ENCODE measurements at places on chromosomes 1 and 21.
A peak's percentile ranks its signal among the peaks of the same experiment; 100 is the strongest.

DNA sequence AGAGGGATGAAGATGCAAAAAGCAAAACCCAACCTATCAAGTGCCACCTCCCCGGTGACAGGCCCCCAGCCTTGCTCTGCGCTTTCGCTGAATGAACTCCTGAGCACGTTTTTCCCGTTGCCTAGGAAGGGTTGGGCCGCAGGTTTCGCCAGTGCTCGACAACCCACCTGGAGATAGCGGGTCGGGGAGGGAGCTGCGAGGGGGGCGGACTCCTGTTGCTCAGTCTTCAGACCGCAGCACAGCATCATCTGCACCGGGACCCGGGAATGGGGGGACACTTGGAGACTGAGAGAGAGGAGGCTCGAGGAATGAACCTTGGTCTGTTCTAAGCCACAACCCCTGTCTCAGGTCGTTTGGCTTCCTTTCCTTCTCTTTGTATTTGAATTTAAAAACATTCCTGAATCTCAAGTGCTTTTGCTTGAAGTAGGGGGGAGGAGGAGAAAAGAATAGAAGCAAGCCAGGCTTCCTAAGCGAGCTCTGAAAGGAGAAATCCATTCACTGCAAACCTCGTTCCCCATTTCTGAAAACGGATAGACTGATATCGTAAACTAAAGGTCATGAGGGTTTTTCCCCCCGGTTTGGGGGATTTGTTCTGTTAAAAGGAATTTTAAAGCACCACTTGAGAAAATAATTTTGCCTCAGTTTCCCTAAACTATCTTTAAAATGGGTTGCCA is 1.2 kb downstream of the AK5 start:
- no peak for DNase-seq

DNA sequence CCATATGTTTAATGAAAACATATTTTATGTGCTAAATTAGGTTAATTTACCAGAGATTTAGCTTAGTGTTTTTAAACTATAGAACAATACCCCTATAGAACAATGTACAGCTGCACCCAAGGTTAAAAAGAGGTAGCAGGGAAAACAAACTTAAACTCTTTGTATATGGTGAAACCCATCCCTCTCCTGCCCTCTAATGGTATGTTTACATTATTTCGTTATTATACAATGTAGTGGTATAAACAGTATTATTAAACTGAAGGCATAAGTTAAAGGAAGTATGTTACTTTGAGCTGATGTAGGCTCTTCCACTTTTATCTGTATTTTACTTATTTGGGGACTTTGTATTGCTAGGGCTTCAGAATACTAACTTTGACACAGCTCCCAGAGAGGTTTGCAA is 16.7 kb upstream of the ZYG11A start:
- no peak for DNase-seq

- DNase-seq: peak; percentile 37
Measured at GRCh38 chr1:110630839-110631663, 24.9 kb upstream of the KCNA2 start.

- no peak for DNase-seq
Measured at GRCh38 chr1:119220991-119221390, 80.5 kb upstream of the WARS2 start.

DNA sequence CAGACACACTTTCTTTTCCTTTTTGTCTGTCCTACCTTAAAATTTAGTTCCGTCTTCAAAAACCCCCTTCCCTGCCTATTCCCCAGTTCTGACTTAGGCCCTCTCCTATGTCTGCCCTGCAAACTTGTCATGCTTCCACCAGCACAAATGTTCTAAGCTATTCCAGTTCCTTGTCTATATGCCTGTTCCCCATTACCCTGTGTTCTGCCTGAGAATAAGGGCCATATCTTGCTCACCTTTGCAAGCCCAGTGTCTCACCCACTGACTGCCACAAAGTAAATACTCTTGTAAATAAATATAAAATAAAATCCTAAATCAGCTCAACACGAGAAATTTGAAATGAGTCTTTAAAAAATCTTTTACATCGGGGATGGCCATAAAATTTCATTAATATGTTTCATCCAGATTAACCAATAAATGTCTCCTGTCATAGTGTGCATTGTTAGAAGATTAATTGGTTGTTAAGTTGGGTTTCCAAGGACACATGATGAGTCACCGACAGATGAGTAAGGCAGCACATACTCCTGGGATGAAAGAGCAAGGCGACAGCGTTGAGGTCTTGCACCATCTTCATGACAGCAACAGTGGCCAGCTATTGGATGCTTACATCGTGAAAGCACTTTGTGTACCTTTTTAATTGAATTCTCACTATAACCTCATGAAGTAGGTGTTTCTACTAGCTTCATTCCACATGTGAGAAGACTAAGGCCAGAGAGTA is 92.6 kb upstream of the NGF start:
- DNase-seq: no peak

DNA sequence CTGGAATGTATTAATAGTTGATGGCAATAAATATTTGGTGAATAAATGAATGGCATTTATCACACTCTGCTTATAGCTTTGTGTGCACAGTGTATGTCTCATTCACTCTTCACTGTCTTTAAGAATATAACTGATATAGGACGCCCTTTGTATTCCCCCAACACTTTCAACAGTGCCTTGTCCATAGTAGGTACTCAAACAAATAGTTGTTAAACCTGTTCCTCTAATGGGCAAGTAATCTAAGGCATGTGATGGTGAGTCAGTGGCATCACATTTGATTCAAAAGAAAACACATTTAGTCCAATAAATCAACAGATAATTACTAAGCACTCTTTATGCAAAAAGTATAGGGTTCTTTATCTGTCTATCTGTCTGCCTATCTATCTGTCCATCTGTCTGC is 11.2 kb upstream of the RXRG start:
- DNase-seq: no peak

DNA sequence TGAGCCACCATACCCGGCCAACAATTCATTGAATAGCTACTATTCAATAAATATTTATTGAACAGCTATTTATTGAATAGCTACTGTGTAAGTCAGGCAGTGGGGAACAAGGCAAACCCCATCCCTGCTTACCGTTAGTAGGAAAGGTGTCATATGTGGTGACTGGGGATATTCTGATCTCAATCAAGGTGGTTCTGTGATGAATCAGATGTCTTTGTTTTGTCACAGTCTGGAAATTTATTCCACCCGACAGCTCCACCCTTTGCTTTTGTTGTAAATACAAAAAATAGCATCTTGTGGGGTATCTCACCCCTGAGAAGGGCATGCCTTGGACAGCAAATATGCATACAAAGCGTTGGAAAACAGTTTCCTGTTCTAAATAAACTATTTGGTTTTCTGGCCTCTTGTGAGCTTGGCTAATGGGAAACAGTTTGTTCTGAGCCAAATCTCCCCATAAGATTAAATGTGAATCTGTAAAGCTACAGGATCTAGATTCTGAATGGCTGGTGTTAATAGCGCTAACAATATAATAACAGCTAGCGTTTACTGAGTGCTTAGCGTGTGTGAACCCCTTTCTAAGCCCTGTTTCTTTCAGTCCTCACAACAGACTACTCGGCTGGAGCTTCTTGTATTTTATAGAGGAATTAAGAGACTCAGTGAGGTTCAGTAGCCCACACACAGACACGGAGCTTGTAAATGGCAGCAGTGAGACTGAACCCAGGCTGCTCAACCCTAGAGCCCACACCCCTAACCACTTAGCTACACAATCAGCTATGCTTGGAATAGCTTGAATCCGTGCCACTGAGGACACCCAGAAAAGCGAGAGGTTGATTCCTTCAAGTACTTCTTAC is 5.5 kb downstream of the PDPN start:
- no peak for DNase-seq

- DNase-seq: no peak
Measured at GRCh38 chr21:37904856-37905255, 11.4 kb downstream of the KCNJ6 start.

DNA sequence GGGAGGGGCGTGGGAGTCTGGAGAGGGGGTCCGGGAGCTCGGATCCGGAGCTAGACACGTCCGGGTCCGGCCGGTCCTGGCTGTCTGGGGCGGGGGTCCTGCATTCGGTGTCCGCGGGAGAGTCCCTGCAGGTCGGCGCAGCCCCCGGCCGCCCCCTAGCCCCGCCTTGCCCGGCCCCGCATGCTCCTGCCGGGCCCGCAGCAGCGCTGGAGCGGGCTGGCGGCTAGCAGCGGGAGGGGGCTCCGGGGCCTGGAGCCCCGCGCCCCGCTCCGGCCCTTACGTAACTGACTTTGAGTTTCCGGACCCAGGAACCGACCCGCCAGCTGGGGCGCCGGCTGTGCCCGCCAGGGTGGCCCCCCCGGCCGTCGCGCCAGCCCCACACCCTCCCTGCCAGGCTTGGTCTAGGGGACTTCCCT is 26.9 kb upstream of the EPB41 start:
- no peak for DNase-seq
